ENCODE measurements at places on chromosomes 7 and 10.

DNA sequence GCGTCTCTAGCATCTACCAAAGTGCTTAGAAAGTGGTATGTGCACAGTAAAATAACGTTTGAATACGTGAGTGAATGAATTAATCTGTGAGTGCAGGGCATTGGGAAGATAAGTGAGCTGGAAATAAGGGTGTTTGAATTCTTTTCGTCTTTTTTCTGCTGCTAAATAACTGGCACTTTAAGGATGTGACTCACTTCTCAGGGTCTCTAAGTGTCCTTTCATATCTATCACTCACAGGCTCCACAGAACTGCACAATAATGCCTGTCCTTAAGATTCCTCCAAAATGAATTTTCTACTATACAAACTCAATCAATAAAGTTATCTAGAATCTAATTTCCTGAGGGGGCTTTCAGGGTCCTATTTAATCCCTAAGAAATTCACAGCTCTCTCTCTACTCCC lies 3.2 kb upstream of the DGKB start:
- peak; percentile 56 for DNase-seq

- DNase-seq: no peak
Measured at GRCh38 chr7:137633133-137633532, 213.6 kb downstream of the DGKI start.

DNA sequence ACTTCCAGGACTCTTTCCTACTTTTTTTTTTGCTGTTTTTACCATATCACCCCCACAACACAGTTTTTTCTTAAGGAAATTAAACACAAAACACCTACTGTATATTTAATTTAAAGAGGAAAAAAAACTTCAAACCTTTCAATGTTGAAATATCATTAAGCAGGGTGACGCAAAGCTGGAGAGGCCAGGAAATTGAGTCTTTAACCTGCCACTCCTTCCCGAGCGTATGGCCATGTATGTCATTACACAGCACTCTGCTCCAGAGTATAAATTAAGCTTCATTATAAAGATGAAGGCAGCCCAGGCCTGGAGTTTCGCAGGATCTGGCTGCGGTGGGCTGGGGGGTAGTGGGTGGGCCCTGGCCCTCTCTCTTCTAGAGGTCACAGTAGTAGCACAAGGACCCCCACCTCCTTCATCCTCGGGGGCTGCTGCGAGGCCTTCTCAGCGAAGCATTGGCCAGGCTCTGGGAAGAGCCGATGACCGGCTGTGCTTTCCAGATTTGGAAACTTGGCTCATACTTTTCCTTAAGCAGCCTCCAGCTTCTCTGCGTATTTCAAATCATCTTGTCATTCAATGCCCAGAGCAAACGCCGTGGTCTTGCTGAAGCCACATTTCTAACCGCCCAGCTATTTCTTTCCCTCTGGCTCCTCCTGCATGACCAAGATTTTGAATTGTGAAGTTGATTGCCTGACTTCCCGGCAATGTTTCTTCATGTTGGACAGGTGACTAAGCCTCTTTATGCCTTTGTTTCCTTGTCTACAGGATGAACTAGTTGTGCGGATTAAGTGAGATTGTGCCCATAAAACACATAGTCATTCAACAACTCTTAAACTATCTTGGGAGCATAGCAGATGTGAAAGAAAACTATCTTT lies 765.1 kb downstream of the SUGCT start:
- DNase-seq: no peak

GRCh38 chr7:11931307-11931706 lies 99.3 kb upstream of the THSD7A start:
- DNase-seq: no peak

GRCh38 chr10:67662415-67662814 lies 33.6 kb downstream of the CTNNA3 start:
- no peak for DNase-seq

DNA sequence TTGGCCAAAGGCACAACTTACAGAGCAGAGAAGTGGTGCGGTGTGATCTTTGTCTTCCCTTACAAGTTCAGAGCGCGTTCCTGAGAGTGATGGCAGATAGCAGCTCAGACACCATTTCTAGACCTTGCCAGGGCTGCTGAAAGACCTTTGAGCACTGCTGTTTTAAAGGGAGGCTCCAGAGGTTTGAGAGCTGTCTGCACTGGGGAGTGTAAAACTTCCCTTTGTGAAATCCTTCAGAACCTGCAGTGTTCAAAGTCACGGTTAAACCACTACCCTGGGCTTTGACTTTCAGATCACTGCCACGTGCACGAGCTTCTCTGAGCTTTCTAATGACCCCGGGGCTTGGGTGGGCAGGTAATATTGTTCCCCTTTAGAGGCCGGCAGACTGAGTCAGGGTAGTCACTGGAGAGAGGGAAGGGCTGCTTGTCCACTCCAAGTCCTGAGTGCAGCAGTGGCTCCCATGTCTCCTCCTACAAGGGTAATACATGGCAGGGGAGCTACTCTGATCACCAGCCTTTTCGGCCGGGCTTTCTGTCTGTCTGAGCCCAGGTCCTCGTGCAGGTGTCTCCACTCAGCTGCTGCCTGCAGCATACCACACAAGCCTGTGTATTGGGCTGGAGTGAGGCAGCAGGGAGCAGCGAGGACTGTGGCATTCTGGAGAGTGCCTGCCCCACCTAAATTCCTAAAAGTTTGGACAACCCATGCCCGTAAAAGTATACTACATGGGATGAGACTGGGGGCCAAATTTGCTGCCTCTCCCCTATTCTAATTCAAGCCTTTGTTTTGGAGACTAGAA lies 63.3 kb downstream of the ZMIZ1 start:
- DNase-seq: no peak

GRCh38 chr10:67140641-67141040 lies 214.8 kb downstream of the LRRTM3 start:
- DNase-seq: no peak

DNA sequence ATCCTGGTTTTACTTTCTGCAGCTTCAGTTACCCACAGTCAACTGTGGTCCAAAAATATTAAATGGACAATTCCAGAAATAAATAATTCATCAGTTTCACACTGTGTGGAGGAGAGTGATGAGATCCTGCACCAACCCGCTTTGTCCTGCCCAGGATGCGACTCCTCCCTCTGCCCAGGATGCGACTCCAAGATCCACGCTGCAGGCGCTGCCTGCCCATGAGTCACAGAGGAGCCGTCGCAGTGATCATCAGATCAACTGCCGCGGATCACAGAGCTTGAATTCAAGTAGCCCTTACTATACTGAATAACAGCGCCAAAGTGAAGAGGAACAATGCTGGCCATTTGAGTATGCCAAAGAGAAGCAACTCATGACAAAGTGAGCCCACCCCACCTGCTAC lies 61.5 kb downstream of the GRB10 start:
- no peak for DNase-seq

GRCh38 chr10:95408983-95409873 lies 118.4 kb upstream of the PDLIM1 start:
- no peak for DNase-seq

GRCh38 chr7:137634356-137634755 lies 212.4 kb downstream of the DGKI start:
- no peak for DNase-seq

- DNase-seq: no peak
Measured at GRCh38 chr10:15290150-15290549, 80.9 kb downstream of the FAM171A1 start.

- DNase-seq: no peak
Measured at GRCh38 chr7:129556607-129557133, 54.3 kb downstream of the SMKR1 start.

- no peak for DNase-seq
Measured at GRCh38 chr7:128701062-128701785, 29.1 kb downstream of the GARIN1A start.

- DNase-seq: no peak
Measured at GRCh38 chr7:41205600-41205999, 497.3 kb downstream of the INHBA start.

DNA sequence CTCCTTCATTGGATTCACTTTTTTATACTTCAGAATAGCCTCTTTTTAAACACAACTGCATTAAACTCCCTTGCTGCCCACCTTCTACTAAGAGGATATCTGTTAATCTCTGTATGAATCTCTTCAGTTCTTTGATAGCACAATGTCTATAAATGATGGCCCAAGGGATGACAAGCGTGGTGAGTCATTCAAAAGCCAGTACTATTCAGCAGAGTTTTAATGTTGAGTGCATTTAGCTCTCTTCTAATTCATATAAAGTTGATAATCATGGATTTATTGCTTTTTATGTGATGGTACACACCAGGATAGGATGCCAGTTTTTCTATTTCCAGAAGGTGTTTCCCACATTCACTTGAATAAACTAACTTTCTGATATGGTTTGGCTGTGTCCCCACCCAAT lies 57.4 kb upstream of the HECTD2 start:
- DNase-seq: no peak

GRCh38 chr10:96365571-96365970 lies 6.8 kb upstream of the OPALIN start:
- DNase-seq: no peak

DNA sequence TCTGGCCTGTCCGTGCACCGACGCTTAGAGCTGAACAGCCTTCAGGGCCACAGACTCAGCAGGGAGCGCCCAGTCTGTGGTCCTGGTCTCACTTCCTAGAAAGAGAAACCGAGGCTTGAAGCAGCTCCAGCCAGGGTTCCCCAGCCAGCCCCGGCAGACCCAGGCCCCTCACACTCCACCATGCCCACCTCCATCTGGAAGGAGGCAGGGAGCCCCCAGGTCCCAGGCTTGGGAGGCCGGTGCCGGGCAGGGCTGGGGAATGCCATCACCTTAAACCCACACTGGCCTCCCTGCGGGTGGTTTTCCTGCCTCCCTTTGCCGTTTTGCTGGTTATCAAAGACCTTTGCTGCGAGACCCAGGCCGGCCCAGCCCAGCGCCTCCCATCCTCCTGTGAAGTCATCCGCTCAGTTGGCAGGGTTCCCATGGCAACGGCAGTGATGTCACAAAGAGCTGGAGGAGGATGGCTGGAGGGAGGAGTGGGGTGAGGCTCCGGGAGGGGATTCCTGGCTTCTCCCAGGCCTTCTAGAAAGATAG lies 24.0 kb downstream of the ELFN1 start:
- no peak for DNase-seq

DNA sequence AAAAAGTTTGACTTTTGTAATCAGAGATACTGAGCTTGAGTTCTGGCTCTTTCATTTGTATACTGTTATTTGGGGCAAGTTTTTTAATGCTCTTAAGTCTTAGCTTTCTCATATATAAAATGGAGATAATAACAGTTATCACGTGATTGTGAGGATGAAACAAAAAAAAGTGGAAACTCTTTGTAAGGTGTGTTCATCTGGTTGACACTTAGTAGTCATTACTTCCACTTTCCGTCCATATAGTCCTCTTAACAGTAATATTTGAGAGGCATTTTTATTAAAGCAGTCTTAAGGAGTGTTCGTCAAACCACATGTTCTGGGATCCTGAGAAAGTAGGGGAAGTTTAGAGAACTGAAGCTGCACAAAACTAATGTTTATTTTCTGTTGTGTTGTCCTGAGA lies 65.6 kb downstream of the PTEN start:
- no peak for DNase-seq

DNA sequence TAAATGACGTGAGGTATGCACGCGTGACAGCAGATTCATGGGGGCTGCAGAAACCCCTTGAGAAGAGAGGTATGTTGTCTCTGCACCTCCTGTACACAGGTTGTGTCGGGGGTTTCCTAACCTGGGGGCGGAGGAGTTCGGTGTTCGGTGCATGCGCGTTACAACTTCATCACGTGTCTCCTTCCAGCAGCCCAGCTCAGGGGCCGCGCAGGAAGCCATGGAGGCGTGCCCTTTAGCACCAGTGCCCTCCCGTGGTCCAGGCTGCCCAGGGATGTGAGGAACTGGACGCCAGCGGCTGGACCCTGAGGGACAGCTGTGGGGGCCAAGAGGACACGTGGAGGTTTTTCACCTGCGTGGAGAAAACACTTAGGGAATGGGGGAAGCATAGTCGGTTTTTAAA lies 186.4 kb downstream of the EBF3 start:
- no peak for DNase-seq

- no peak for DNase-seq
Measured at GRCh38 chr7:151311294-151311864, 30.2 kb upstream of the NUB1 start.

GRCh38 chr10:106980495-106981451 lies 183.7 kb downstream of the SORCS1 start:
- DNase-seq: no peak

DNA sequence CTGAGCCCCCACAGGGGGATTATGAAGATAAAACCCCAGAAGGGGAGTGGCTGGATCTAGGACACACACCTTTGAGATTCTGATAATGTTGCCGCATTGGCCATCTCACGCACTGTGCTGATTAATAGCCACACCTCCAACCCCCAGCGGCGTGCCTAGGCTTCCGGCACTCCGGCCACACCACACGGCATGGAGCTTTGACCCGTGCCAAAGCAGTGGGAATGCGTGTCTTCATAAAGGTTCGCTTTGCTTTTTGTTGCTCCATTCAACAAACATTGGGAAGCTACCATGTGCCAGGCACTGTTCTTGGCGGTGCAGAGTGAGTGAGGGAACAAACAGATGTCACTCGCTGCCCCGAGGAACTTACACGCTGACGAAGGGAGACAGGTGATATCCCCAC lies 117.6 kb downstream of the TCERG1L start:
- DNase-seq: no peak

DNA sequence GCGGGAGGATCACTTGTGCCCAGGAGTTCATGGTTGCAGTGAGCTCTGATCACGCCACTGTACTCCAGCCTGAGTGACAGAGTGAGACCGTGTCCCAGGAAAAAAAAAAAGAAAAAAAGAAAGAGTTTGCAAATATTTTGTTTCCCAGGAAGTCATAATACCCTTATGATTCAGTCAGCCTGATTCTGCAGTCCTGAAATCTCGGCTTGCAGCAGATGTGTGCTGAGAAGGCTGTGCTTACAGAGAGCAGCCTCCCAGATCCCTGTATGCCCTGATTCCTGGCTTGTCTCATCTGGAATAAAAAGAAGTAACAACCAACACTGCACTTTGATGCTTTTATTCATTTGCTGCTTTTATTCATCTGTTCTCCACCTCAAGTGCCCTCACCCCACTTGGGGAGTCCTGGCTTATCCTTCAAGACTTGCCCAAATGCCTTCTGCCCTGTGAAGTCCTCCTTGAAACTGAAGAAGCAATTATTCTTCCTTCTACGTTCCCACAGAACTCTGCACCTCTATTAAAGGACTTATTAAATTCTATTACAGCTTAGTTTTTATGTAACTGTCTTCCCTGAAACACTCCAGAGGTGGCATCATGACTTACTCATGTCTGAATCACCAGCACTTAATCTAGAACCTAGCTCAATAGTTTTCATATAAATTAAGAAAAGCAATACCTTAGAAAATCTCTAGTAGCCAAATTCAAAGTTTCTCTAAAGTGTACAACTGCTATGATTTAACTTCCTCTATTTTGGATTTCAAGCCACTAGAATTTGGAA lies 27.7 kb upstream of the BPGM start:
- DNase-seq: no peak

- DNase-seq: no peak
Measured at GRCh38 chr10:43502931-43503330, 66.0 kb downstream of the ZNF487 start.

GRCh38 chr7:26188206-26188956 lies 12.2 kb downstream of the HNRNPA2B1 start:
- DNase-seq: peak; percentile 23
